ENCODE measurements at places on chromosomes 13 and 19.

DNA sequence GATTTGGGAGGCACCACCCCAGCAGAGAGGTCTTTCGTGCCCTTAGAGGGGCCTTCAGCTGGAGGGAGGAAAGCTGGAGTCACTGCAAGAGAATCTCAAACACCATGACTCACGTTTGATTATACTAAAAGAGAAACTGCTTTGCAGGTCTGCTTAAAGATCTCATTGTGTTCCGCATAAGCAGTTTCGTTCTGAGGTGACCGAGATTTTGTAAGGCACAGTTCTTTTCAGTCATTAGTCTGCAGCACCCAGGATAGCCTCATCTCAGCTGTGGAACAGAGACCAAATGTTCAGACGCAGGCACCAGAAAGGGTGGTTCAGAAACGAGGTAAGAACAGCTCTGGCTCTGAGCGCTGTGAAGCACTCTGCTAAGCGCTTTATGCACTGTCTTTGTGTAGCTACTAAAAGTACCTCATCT is 71.2 kb upstream of the GTF3A start:
- DNase-seq: no peak

DNA sequence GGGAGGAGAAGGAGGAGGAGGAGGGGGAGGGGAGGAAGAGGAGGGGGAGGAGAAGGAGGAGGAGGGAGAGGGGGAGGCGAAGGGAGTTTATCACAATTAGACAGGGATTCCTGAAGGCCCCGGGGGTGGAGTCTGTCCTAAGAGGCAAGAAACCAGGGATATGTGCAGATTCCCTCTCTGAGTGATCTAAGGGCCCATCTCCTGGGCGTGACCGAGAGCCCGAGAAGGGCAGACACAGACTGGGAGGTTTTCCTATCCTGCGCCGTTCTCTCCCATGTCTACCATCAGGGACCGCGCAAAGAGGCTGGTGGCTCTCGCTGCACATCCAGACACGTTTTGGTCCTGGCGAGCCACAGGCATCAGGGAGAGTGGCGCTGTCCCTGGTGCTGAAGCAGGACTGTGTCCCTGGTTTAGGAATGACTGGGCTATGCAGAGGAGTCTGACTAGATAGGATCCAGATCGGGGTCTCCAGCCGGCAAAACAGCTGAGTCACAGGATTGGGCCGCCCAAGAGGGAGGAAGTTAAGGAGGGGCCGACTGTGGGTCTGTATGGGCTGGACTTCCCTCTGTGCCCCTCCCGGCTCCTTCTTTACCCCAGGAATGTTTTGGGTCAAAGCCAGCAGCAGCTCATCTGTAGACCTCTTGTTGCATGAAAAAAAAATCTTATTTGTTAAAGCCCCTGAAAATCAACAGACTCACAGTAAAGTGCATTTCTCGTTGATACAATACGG is 17.9 kb upstream of the ZNF175 start:
- no peak for DNase-seq

- no peak for DNase-seq
Measured at GRCh38 chr13:20700288-20700687, 3.2 kb upstream of the IL17D start.

- no peak for DNase-seq
Measured at GRCh38 chr13:111904701-111905608, 162.0 kb upstream of the SOX1 start.

DNA sequence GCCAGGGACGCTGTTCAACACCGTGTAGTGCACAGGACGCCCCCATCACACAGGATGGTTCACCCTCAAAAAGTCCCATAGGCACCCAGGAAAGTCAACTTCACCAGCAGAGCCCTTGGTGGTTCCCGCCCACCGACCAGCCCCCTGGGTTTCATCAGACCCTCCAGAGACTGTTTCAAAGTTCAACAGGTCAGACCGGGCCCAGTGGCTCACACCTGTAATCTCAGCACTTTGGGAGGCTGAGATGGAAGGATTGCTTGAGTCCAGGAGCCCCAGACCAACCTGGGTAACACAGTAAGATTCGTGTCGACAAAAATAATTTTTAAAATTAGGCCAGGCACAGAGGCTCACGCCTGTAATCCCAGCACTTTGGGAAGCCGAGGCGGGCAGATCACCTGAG is 61.0 kb downstream of the MYO9B start:
- no peak for DNase-seq

GRCh38 chr19:55460670-55461258 is 678 bp downstream of the ISOC2 start:
- no peak for DNase-seq

GRCh38 chr19:36577271-36577996 is 4.3 kb upstream of the ZNF529 start:
- no peak for DNase-seq

DNA sequence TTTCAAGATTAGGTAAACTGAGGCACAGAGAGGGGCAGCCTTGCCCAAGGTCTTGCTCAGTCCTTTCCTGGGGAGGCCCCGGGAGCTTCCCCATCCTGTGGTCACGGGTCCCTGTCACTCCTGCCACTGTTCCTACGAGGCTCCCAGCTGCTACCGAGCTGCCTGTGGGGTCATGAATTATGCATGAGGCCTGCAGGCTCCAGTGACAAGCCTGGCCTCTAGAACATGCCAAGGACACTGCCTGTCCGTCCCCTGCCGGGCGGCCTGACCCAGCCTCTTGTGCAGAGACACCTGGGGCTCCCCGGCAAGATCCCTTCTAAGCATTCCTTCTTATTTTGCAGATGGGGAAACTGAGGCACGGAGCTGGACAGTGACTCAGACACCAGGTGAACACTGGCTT is 2.7 kb downstream of the FCHO1 start:
- no peak for DNase-seq

- DNase-seq: no peak
Measured at GRCh38 chr13:30847650-30848307, 58.3 kb upstream of the MEDAG start.

Measured in thymus (tissue), 14 donors.